ENCODE measurements at places on chromosomes 11 and 22. TPM values are rescaled to one million over a fixed set of nuclear protein-coding genes. Genes with fewer than 3 reads are reported as not detected.

Gene IFITM10
- 0.44 TPM for total RNA-seq

Gene DUSP18
- total RNA-seq, result 8.3 TPM

Gene HEPN1
- total RNA-seq, result 0.20 TPM

Gene ADORA2A
- 3.8 TPM for total RNA-seq

Gene CCDC188
- 3.5 TPM for total RNA-seq

Gene OTOG
- not detected for total RNA-seq

Gene OSM
- total RNA-seq, result not detected

Gene UBQLNL
- total RNA-seq, result under 0.01 TPM

Gene CAPN5
- total RNA-seq, result 1.8 TPM

Gene TRIM49
- total RNA-seq, result not detected

Gene MYO7A
- 4.8 TPM for total RNA-seq

Gene OR5L1
- total RNA-seq, result not detected

Gene OR56A4
- not detected for total RNA-seq

Gene OR2AT4
- not detected for total RNA-seq

Gene CNGA4
- not detected for total RNA-seq

Gene BTBD18
- not detected for total RNA-seq

Gene APOBEC3G
- total RNA-seq, result 4.0 TPM

Gene OR52N1
- not detected for total RNA-seq

Gene LARGE2
- not detected for total RNA-seq

Gene MUC5B
- not detected for total RNA-seq

Gene TEX54
- total RNA-seq, result not detected
